ENCODE measurements at places on chromosomes 7 and 10.

GRCh38 chr7:63087575-63088190 is 911.0 kb upstream of the ZNF722 start:
- no peak for DNase-seq

DNA sequence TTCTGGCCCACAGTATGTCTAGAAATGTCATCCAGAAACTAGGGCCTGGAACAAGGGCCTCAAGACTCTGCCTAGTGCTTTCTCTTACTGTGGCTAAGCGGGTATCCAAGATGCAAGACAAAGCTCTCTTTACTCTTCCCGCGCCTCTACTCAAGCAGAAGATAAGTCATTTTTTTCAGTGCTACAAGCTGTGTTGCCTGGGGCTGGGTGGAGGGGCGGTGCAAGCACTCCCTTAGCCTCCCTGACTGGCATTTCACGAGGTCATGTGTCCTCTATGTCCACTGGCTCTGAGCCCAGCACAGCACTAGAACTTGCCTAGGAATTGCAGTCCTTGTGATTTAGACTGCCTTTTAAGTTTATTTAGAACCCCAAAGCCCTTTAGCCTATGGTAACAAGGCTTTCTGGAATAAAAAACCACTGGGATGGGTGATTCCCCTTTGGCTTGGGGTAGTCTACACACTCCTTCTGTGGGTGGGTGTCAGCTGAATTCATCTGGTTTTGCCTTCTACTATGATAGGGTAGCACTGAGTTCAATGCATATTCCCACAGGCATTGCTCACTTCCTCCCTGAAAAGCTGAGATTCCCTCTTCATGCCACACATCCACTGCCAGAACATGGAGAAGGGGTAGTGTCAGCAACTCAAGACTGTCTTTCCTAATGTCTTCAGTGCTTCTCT is 371.8 kb upstream of the KCND2 start:
- DNase-seq, result no peak

- no peak for DNase-seq
Measured at GRCh38 chr10:13421382-13421917, 73.4 kb upstream of the SEPHS1 start.

- no peak for DNase-seq
Measured at GRCh38 chr7:48091506-48092433, 2.7 kb downstream of the UPP1 start.

GRCh38 chr7:36153571-36154097 is 580 bp downstream of the EEPD1 start:
- DNase-seq, result peak; percentile 28

- no peak for DNase-seq
Measured at GRCh38 chr7:27193335-27194001, 6.4 kb downstream of the HOXA13 start.

DNA sequence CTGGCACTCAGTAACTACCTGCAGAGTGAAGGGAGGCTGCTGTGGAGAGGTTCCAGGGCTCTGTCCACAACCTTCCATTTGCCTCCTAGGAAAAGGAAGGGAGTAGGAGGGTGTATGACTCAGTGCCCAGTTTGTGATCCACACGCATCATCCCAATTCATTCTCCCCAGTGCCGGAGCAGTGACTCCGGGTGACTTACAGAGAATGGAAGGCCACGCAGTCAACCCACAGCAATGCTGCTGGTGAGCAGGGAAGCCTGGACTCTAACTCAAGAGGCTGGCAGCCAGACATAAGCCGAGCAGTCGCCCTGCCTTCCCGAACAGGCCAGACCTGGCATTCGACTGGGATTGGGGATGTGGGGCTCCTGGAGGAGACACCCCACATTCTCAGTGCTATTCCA is 139.9 kb downstream of the SH3PXD2A start:
- DNase-seq, result peak; percentile 29

DNA sequence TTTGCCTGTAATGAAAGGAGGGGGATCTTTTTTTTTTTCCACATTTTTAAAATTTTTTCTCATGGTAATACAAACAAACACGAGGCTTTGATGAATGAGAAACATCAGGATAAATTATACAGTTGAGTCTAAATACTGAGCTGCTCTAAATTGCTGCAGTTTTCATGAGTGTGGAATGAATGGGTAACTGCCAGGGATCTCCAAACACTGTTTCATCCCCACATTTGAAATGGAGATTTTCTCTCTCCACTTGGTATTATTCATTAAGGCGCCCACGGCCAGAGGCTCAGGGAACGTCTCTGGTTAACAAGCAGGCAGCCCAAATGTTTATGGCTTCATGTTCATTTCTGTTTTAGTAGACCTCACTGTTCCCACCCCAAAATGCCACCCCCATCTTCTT is 717.1 kb downstream of the GRID1 start:
- no peak for DNase-seq

DNA sequence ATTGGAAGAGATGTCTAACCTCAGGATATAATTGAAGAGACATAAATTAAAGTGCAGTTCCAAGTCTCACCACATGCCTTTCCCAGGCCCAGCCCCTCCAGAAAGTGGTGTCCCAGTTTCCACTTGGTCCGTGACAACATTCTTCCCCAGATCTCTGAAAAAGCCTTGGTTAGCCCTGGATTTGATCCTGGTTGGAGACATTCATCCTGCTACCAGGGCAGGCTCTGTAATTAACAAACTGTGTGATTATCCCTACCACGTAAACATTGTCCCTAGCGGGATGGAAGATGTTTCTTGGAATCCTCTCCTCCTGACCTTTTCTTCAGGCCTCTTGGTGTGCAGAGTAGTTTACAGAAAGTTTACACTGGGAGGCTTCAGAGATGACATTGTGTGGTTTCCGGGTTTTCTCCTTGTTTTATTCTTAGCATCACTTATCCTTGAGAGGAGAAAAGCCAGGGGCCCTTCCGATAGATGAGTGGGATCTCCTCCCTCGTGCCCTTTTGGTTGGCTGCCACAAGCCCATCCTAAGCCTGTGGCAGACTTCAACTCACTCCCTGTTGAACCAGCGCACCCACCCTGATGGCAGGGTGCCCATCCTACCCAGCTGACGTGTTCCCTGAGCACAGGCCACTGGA is 83.8 kb downstream of the COL13A1 start:
- DNase-seq, result no peak

- DNase-seq, result peak; percentile 25
Measured at GRCh38 chr7:74452748-74453321, 871 bp upstream of the GTF2IRD1 start.

DNA sequence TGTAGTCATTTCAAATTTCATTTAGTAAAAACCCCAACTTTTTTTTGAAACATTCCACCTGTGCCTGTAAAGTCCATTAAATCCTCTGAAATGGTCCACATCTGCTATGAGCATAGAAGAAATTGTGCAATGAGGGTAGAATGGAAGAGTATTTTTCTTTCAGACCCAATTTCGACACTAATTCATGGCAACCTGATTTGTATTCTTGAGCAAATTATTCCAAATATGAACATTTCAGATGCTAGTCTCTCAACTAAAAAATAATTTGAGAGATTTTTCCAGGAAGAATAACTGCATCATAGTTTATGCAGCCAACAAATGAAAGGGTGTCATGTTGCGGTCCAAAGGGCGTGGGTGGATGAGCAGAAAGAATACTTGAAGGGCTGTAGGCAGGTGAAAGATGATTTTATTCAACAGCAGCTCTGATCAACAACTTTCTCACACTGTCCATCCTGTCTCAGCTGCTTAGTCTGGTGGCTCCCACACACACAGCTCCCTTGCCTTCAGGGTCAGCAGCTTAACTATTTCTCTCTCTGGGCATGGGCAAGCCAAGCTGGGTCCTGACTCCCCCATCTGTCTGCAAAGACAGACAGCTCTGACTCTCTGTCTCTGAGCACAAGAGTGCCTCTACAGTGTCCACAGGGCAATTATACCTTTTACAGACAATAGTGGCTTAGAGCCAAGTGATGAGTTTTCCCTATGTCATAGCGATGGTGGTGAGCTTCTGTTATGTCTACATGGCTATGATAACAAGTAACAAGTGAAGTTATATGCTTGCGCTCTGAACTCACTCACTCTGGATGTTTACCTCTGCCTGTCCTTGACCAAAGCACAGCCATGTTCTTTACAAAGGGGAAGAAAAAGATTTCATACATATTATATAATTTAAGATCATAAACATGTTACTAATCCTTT is 11.5 kb downstream of the STEAP2 start:
- DNase-seq, result no peak

- no peak for DNase-seq
Measured at GRCh38 chr10:73924935-73925334, 14.0 kb downstream of the PLAU start.

DNA sequence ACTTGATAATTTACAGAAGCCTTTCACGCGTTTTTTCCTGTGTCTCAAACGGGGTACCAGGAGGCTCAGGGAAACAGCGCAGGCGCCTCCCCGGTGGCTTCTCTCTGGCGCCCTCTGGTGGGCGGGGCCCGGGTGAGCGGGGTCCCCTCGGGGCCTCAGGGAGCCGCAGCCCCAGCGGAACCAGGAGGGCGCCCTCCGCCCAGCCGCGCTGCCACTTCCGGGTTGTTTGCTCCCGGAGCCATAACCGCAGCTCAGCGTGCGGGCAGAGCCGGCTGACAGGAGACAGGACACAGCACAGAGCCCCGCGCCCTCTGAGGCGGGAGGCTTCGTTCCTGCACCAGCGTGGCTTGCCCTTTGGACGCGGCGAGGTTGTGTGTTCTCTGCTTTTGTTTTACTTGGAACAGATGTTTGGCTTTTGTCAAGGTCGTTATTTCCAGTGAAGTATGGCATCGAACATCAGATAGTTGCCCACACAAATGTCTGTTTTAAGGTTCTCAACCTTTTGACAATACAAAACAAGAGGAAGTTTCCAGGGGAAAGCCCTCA is 6.9 kb upstream of the CYP2E1 start:
- peak; percentile 93 for DNase-seq

- no peak for DNase-seq
Measured at GRCh38 chr7:3860932-3861331, 559.9 kb downstream of the SDK1 start.

DNA sequence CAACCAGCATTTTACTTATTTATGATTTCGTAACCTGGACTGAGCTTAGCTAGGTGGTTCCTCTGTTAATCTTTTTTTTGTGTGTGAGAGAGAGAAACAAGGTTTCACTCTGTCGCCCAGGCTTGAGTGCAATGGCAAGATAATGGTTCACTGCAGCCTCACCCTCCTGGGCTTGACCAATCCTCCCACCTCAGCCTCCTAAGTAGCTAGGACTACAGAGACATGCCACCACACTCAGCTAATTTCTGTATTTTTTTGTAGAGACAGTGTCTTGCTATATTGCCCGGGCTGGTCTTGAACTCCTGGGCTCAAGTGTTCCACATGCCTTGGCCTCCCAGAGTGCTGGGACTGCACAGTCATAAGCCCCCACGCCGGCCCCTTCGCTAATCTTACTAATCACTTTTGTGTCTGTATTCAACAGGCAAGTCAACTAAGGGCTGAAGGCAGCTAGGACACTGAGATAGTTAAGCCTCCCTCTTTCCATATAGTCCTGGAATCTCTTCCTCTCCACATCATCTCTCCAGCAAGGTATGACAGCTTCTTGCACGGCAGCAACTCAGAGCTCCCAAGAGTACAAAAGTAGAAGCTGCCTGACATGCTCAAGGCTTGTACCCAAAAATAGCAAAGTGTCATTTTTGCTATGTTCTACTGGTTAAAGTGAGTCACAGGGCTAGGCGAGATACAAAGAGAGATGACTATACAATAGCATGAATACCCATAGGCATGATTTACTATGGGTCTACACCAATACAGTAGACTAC is 11.3 kb downstream of the KMT2C start:
- peak; percentile 27 for DNase-seq

DNA sequence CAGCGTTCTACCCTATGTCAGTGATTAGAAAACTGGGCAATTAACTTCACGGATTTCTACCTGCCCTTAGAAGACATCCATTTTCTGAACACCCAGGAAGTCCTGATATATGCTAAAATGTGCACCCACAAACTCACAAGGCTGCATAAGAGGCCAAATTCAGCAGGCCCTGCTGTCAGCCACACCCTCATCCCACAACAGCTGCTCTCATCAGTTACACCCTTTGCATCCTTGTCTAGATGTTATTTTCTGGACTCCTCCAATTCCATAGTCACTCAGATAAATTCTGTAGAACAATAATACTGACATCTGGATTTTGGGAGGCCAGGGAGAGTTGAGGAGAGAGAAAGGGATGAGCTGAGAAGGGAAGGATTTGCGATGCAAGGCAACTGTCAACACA is 208.9 kb downstream of the TAX1BP1 start:
- DNase-seq, result no peak

GRCh38 chr10:21100871-21101514 is 203.9 kb upstream of the NEBL start:
- DNase-seq, result no peak

DNA sequence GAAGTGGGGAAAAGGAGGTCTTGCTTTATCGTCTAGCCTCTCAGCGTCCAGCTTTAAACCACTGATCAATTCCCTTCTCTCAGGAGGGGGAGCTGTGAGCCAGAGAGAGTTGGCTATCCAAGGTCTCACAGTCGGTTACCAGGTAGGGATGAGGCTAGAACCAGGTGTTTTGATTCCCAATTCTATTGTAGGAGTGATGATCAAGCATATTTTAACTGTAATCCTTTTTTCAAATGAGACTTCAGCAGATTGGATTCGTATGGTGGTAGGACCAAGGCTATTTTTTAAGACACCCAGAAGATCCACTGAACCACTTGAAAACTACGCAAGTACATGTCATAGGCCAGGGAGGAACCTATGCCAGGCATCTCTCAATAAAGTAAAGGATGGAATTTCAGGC is 8.4 kb downstream of the MINDY4 start:
- DNase-seq, result no peak

DNA sequence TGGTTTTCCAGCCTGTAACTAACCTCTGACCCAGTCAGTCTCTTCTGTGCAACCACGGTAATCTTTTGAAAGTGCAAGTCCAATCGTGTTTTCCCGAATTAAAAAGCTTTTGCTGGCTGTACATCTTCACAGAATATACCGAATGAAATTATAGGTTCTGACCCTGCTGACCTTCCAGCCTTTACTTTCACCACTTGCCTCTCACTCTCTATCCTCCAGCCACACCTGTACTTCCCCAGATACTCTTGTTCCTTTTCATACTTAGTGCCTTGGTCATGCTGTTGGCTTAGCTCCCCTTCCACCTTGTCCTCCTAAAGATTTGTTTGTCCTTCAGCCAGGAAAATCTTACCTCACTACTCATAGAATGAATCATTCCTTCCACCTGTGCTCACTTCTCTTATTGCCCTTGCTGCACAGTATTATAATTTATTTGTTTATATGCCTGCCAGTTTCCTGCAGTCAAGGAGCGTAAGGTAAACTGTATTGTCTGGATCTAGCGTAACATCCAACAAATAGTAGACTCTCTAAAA is 2.3 kb upstream of the PNPLA8 start:
- DNase-seq, result no peak
